ENCODE measurements at places on chromosomes 5 and 9.

- DNase-seq, result no peak
Observed at GRCh38 chr9:105425816-105426433, 21.9 kb upstream of the FSD1L start.

- DNase-seq, result no peak
Observed at GRCh38 chr5:114358329-114358728, 3.5 kb upstream of the KCNN2 start.

- no peak for DNase-seq
Observed at GRCh38 chr5:66904189-66904588, 292.4 kb downstream of the CD180 start.

DNA sequence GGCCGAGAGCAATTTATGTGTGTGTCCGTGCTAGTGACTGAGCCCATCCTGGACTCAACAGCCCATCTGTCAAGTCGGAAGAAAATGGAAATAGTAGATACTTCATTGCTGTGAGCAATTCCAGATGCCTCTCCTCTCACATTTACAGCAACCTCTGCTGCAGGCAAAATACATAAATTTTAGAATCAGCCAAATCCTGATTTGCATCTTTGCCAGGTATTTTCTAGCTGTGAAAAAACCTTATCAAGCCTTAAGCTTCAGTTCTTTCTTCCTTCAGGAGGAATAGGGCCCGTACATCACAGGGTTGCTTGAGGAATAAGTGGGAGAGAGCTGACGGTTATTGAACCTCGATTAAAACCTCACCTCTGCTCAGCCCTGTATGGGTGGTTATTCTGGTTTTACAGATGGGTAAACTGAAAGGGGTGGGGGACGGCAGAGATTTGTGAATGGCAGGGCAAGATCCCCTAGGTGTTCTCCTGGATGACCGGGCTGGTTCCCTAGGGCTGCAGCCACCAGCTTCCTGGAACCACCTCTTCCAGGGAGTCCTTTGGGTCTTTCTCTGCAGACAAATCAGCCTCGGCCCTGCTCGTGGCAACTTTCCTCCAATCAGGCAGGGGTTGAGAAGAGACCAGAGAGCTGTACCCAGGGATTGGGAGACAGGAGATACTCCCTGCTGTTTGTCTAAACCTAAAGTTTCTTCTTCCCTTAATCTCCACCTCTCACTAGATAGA is 5.3 kb upstream of the MSX2 start:
- peak; percentile 33 for DNase-seq

DNA sequence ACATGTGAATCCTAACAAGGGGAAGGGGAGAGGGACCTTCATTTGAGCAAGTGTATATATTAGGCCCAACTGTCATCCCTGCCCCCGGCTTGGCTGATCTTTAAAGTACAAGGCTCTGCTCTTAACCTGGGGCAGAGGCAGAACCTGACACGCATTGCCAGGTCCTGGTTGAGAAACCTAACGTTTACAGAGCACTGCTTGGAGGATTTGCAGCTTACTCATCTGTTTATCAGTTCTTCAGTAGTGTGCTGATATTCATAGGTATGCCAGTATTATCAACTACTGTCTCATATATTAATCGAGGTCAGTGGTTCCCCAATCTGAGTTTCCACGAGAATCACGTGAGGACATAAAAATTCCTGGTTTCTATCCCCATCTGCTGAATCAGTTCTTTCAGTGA is 50.4 kb downstream of the ACO1 start:
- no peak for DNase-seq

DNA sequence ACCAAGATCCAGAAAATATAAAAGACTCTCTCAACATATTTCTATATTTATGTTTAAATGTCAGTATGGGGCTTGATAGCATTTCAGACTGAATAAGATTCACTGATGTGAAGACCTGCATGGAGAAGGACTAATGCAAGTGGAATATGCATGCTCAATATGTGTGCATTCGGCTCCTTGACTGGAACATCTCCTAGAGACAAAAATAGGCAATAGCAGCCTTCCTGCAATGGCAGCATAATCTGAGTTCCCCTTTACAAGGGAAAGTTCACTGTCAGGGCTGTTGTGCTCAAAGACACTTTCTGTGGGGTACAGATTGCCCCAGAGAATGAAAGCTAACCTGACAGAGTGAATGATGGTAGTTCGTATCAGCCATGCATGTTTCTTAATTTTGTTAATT is 42.4 kb downstream of the STARD4 start:
- DNase-seq, result no peak

DNA sequence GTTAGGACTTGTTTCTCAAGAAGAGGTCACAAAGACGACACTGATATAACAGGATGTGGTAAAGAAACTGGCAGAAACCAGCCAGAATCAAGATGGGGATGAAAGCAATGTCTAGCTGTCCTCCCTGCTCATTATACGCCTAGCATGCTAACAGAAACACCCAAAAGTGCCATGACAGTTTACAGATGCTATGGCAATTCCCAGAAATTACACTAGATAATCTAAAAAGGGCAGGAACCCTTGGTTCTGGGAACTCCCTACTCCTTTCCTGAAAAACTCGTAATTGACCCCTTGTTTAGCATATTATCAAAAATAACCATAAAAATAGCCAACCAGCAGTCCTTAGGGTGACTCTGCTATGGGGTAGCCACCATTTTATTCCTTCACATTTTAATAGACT is 10.9 kb upstream of the MRPS30 start:
- no peak for DNase-seq

GRCh38 chr9:134620751-134621557 is 20.6 kb upstream of the COL5A1 start:
- DNase-seq, result peak; percentile 14

DNA sequence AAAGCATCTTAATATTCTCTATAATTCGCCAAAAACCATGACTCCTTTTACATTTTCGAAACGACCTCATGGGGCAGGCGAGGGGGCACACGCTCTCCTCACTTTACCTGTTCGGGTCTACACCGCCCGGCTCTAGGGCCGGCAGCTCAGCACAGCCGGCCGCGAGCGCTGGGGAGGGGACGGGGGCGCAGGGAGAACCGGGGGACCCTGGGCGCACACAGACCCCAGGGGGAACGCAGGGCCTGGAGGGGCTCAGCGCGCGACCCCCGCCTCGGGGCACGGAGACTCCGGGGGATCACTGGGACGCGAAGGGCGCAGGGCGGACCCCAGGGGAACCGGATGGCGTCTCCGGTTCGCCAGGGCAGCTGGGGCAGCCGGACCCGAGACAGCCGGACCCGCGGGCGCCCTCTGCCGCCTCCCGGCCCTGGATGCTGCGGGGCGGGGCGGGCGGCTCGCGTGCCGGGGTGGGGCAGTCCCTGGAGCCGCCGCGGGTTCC is at the start of gene AHRR:
AHRR (plus strand) TSS at position 485 of the 496 bp plus-strand sequence. CDS start 22,189 bp downstream, outside the sequence.
- peak; percentile 71 for DNase-seq

DNA sequence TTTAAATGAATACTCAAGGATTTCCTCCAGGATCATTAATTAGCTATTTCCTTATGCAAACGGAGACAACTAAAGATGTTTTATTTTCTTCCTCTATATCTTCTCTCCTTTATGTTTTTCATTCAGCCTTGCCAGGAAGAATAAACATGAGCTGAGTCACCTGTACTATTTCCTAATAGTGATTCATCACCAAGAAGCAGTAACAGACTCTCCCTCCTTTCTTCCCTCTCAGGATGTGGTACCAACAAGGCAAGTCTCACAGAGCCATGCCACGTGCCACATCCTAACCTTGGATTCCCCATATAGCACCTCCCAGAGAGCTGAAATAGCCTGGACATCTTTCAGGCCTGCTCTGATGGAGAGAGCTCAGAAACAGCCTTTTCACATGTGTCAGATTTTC is 758.6 kb upstream of the DMAC1 start:
- no peak for DNase-seq

GRCh38 chr9:134706522-134706921 is 64.9 kb downstream of the COL5A1 start:
- no peak for DNase-seq

GRCh38 chr9:102355982-102356381 is 617.5 kb upstream of the GRIN3A start:
- DNase-seq, result no peak

GRCh38 chr5:90096415-90097081 is 313.0 kb downstream of the CETN3 start:
- DNase-seq, result no peak

GRCh38 chr9:37909326-37909725 is 5.4 kb upstream of the SLC25A51 start:
- no peak for DNase-seq

DNA sequence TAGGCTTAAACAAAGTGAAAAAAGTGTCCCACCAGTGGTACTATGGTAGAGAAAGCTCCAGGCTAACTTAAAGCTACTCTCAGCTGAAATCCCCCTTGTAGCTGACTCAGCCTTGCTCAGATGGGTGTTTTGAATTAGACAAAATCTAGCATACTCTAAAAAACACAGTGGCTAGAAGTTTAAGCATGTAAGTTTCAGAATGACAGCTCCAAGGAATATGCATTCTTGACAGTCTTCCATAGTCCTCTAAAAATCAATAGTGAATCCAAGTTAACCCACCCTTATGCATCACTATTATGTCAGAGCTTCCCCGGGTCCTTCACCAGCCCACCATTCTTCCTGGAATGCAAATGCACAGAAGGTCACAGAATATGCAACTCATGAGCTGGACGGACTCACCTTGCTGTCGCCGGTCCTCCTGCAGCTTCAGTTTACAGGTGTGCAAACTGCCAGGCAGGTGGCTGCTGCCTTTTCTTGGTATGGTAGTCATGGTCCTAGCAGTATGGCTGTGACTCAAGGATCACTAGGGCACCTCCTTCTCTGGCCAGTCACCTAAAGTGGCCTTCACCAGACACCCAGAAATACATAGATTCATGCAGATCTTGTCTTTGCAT is 668 bp downstream of the RANBP3L start:
- no peak for DNase-seq

GRCh38 chr5:128062172-128062746 is 21.3 kb upstream of the SLC12A2 start:
- no peak for DNase-seq

GRCh38 chr9:99124534-99125255 is 19.8 kb downstream of the TGFBR1 start:
- DNase-seq, result no peak

DNA sequence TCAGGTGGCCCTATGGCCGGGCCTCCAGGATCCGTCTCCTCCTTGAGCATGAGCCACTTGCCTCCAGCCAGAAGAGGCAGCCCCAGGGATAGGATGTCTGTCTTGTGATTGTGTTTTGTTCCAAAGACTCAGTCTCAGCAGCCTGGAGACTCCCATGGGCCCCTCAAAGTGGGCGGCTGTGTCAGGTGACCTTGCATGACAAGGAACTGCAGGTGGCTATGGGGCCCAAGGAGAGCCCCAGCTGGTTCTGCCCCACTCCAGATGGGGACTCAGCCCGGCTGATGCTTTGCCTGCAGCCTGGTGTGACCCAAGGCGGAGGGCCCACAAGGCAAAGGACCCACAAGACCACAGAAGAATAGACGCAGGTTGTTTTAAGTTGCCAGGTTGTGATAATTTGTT is 284.3 kb upstream of the IRX4 start:
- no peak for DNase-seq

DNA sequence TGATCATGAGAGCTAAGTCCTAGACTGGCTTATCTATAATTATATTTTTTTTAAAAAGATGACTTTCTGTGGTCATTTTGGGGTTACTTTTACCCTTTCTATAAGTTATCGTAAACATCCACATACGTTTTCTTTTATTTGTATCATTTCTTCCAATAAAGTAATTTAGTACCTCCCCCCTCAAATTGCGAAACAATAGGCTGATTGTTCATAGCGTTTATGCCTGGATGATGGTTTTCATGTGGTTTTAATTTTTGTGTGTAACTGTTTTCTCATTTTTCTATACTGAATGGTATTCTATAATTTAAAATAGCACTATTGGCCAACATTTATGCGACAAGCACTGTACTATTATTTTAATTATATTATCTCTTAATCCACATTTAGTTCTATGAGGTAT is 44.5 kb downstream of the SMC5 start:
- DNase-seq, result no peak

All from H9 (cell line).